ENCODE measurements at places on chromosomes 13 and 19. TPM values are rescaled to one million over a fixed set of nuclear protein-coding genes. Genes with fewer than 3 reads are reported as not detected.

KLK11 gene
- polyA plus RNA-seq, result 0.79 TPM

PLPPR3 gene
- not detected for polyA plus RNA-seq

SBK2 gene
- not detected for polyA plus RNA-seq

FUT1 gene
- 0.81 TPM for polyA plus RNA-seq

EPS8L1 gene
- 17.2 TPM for polyA plus RNA-seq

CCL25 gene
- polyA plus RNA-seq, result 585 TPM

ATP4B gene
- 0.54 TPM for polyA plus RNA-seq

ZNF835 gene
- polyA plus RNA-seq, result 2.5 TPM
